NCI-H1092 (cell line): ENCODE measurements at places on chromosomes 12 and 14.

DNA sequence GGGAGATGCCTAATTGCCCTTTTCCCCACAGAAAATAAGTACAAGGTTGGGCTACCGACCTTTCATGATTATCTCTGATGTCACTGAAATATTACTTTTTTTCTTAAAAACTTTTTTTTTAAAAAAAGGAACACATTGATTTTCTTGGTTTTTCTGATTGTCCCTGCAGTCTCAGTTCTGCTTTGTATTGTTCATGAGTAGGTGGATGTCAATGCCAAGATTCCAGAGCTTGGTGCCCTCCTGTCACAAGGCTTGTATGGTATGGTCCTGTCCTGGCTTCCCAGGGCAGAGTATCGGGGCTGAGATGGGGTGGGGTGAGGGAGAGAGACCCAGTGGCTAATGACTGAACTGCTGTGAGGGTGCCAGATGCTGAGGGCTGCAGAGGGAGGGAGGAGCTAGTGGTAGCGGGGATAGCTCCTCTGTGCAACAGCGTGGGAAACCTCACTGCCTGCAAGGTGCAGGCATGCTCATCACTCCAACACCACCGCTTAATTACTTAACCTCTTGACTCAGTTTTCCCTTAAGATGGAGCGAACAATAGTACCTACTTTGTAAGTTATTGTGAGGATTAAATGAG lies 4.4 kb upstream of the CTDSP2 start:
- no peak for DNase-seq

DNA sequence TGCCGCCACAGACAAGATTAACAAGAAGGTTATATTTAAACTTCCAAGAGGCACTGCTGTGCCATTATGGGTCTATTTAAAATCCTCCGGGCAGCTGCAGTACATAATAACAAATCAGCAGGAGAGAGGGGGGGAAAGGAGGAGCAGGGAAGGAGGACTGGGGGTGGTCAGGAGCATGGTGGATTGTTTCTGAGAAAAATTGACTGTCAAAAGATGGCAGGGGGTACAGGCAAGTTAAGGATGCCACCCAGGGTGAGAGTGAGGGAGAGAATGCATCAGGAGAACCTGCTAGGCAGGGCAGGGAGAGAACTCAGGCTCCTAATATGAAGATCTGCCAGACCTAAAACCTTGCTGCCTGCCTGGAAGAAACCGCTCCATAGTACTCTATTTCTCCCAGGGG lies 181.8 kb downstream of the GRIN2B start:
- DNase-seq = no peak

GRCh38 chr12:68733661-68734071 lies 12.3 kb upstream of the SLC35E3 start:
- no peak for DNase-seq

GRCh38 chr12:109387425-109388166 lies 39.9 kb downstream of the MYO1H start:
- no peak for DNase-seq

GRCh38 chr12:82942991-82943401 lies 256.3 kb downstream of the TMTC2 start:
- no peak for DNase-seq

DNA sequence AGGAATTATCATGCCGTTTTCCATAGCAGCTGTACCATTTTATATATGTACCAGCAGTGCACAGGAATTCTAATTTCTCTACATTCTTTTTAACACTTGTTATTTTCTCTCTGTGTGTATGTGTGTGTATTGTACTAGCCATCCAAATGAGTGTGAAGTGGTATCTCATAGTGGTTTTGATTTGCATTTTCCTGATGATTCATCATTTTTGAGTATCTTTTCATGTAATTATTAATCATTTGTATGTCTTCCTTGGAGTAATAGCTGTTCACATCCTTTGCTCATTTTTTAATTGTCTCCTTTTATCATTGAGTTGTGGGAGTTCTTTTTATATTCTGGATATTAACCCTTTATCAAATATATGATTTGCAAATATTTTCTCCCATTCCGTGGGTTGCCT lies 95.6 kb upstream of the MANSC4 start:
- no peak for DNase-seq

- DNase-seq = no peak
Measured at GRCh38 chr12:49622501-49623141, 740 bp upstream of the PRPF40B start.

DNA sequence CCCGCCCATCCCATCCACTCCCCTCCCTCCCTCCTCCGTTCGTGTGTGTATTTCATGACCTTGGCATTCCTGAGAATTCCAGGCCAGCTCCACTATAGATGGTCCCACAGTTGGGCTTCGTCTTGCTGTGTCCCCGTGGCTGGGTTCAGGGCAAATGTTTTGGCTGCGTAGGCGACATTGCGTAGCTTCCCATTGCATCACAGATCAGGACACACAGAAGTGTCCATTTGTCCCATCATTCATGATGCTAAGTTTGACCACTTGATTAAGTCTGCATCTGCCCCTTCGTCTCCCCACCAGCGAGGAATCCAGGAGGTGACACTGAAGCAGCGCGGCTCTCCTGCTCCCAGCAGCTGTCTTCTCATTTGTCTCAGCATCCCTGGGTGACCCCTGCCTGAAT lies 38.6 kb upstream of the MMP17 start:
- DNase-seq = no peak

- no peak for DNase-seq
Measured at GRCh38 chr12:71772735-71773134, 18.1 kb downstream of the RAB21 start.

- DNase-seq = no peak
Measured at GRCh38 chr14:29353513-29353912, 574.1 kb downstream of the PRKD1 start.

DNA sequence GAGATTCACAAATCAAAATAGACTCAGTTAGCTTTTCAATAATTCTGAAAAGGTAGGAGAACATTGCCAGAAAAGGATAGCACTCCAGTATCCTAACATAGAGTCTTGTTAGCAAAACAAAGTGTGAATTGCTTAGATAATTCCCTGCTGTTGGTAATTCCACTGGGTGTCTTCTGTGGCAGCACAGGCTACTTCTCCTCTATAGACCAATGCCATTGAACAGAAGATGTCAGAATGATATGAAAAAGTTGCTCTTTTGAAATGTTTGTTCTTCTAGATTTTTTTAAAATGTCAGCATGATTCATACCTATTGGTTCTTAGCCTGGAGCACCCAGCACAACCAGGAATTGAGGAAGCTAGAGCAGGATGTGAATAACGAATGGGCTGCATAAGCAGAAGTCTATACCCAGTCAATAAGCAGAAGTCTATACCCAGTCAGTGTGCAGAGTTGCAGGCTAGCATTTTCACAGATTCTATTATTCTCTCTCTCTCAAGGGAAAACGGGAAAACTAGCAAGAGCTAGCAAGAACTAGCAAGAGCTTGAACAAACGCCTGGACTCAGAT lies 112.8 kb downstream of the SYT1 start:
- DNase-seq = no peak

GRCh38 chr12:43832463-43833168 lies 3.3 kb upstream of the TMEM117 start:
- DNase-seq = no peak

DNA sequence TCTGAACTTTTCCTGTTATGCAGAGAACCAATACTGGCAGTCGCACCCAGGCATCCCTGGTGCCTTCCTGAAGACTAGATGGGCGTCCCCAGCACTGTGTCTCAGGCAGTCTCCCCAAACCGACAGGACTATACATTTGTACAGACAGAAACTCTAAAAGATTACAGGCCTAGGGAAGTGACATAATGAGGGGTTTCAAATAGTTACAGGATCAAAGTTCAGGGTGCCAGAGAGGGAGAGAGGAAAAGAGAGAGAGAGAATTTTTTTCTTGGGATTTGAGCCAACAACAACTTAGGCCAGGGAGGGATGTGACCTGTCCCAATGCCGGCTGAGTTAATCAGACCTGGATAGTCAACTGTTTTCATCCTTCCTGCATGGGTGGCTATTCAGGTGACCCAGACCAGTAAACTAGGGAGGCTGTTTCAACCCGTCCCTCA lies 9.3 kb upstream of the GMFB start:
- no peak for DNase-seq

GRCh38 chr14:105485739-105486162 lies 935 bp upstream of the CRIP1 start:
- DNase-seq = no peak

DNA sequence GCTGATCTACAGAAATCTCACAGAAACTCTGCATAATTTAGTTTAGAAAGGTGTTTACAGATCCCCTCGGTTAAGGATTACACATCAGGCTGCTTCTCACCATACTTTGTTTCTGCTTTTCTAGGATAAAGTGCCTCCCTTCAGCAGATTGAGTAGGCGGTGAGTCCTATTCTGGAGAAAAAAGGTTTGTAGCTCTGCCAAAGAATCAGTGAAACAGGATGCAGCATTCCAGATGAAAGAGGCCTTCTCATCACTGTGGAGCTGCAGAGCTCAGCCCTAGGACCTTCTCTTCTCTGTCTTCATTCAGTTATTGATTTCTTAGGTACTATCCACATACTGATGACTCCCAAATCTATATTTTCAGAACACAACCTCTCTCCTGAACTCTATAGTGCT lies 155.5 kb upstream of the KRR1 start:
- no peak for DNase-seq
